ENCODE measurements at places on chromosomes 3 and 15.

DNA sequence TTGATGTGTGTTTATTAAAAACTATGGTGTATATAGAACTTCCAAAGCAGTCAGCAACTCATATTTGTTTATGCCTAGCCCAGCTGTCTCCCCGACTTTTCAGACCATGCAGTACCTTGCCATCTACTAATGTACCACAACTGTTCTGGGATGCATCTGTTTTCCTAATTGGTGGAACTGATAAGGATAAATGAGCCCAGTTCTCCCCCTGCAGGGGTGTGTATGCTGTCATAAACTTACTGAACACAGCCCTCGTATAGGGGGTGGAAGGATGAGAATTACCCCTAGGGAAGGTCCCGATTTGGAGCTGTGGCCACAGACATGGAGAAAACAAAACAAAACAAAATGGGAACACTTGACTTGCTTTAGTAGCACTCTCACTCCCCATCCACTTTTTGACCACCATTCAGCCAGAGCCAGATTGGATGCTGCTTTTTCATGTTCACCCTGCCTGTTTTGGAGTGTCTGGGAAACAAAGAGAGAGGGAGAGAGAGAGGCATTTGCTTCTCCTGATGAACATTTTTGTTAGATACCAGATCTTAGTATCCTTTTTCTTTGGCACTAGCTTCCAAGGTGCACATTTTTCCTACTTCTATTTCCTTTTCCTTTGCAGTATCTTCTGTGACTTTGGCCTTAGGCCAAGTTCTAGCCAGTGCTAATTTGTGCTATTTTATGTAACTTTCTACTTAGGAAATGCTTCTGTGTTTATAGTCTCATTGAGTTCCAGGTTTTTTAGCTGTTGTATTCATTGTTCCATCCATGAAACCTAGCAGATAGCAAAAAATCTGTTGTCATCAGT, 29.1 kb downstream of the CADM2 start:
- no peak for DNase-seq

GRCh38 chr15:90020021-90020735, 19.1 kb downstream of the ZNF710 start:
- DNase-seq: no peak

- no peak for DNase-seq
Observed at GRCh38 chr3:14335774-14336748, 66.3 kb upstream of the SLC6A6 start.

DNA sequence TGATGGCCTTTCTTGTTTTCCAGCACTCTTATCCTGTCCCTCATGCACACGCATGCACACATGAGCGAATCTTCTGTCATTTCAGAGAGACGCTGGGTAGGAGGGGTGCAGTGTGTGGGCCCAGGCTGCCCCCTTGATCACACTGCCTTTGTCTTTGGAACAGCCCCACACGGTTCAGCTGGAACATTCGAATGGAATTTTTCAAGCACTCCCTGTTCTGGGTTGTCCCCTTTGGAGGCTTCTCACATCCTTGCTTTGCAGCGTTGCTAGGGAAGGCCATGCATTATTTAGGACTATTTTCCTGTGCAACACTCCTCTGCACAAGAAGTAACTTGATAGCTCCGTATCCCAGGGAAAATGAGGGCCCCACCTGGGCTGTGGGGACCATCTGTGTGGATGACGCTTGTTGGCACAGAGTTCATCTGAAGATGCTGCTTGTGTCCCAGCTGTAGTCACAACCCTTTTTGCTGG, 78.4 kb downstream of the SPSB4 start:
- DNase-seq: no peak

- DNase-seq: no peak
Observed at GRCh38 chr15:48603922-48604321, 41.6 kb downstream of the FBN1 start.

GRCh38 chr15:65621638-65622037, at the start of gene SLC24A1:
SLC24A1 (plus strand) TSS chr15:65621938; CDS start chr15:65624081, 2,143 bp downstream.
- no peak for DNase-seq

DNA sequence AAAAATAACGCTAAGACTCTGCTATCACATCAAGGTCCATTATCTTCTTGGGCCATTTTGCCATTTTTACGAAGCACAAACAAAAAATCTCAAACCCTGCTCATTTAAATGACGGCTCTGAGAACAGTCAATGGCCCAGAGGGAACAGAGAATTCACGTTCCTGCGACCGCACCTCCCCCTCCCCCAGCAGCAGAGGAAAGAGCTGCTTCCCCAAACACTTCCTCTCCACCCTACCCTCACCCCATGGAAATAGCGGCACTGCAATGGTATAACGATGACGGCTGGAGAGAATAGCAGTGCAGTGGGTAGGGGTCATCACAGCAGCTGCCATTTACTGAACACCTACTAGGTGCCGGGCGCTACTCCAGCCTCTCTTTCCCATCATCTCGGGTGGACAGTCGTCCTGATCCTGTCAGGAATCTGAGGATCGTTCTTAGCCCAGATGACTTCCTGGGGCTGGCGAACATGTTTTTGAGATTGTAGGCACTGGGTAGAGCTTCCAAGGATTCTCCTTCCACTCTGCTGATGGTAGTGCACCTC, 113.3 kb downstream of the IQSEC1 start:
- no peak for DNase-seq

- no peak for DNase-seq
Observed at GRCh38 chr3:183613366-183614285, 21.8 kb upstream of the KLHL24 start.

DNA sequence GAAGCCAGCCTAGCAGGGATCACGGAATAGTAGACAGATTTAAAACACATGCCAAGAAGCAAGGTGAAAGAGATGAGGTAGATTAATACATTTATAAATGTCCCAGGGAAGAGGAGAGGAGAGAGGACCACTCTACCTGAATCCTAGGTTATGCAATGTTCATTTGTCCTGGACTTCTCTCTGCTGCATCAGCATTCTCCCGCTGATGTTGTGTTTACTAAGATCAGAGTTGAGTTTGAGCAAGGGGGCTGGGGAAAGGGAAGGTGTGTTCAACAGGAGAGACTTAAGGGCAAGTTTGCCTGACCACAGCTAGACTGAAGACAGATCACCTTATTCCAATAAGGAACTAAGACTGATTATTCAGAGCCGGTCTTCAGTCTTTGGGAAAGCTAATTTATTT, 1.1 kb upstream of the KPNA1 start:
- no peak for DNase-seq

- DNase-seq: no peak
Observed at GRCh38 chr15:51302480-51302879, 35.9 kb downstream of the CYP19A1 start.

- DNase-seq: no peak
Observed at GRCh38 chr15:56205061-56205876, 38.4 kb downstream of the RFX7 start.

DNA sequence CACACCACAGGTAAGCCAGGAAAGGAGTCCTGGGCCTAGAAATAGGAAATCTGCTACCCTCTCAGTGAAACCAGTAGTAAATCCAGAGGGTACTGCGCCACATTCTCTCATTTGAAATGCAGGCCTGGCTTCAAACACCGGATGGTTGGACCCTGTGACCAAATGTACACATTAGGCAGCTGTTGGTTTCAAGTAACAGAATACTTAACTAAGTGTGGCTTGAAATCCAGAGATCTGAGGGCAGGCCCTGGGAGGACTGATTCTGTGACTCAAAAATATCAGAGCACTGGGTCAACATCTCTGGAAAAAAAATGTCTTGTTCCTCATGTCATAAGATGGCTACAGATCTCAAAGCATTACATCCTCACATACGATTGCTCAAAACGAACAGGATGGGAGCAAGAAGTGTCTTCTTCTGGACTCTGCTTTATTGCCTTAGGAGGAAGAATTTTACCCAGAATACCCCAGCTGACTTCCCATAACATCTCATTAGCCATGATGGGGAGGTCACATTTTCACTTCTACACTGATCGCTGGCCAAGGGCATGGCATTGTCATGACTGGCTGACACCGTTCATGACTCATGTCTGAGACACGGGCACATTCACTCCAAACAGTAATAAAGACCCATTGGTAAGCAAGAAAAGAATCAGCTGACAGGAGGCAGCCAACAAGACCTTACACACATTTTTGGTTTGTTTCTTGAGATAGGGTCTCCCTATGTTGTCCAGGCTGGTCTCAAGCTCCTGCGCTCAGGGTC, 166.0 kb downstream of the ARRDC4 start:
- no peak for DNase-seq

DNA sequence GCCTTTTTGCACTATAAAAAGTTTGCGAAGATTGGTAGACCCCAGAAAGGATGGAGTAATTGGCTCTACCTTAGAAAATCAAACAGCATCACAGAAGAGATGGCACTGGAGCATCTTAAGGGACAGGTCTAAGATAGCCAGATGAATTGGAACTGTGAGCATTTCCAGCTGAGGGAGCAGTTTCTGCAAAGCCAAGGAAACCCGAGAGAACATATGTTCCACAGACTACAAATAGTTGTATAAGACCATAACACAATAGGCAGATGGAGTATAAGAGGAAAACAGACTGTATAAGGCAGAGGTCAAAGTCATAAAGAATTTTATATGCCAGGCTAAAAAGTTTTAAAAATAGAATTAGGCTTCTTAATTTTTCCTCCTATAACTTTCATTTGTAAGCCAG, 46.0 kb downstream of the TSC22D2 start:
- no peak for DNase-seq

DNA sequence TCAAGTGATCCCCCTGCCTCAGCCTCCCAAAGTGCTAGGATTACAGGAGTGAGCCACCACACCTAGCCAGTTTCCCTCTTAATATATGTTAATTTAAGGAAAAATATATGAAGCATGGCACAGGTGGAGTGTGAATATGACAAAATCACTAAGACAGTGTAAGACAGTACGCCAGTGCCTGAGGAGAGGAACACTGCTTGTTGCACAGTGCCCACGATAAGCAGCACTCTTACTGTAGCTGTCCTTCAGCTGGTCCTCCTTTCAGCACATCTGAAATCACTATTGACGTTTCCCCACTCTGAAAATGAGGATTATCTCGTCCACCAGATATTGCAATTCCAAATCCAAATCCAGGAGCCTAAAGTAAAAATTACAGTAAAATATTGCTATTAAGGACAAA, 49.3 kb downstream of the TJP1 start:
- DNase-seq: no peak

GRCh38 chr3:122932251-122932967, 95.2 kb downstream of the SEMA5B start:
- no peak for DNase-seq

Data from SW480 (cell line).